ENCODE measurements at places on chromosomes 7 and 10.

DNA sequence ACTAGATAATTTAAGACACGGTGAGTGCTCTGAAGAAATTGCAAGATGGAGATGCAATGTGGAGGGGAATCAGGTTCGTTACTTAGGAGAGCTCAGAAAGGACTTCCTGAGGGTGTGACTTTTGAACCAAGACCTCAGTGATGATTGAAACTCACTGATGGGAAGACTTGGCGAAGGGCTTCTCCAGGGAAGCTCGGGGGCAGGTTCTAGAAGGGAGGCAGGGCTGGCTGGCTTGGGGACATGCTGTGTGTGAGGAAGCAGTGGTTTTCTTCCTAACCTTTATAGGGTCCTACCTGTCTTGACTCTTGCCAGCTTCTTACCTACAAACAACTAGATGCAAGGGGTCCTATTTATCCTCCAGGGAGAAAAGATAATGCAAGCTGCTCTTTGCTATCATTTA lies 637.9 kb downstream of the ACTR3B start:
- no peak for DNase-seq

DNA sequence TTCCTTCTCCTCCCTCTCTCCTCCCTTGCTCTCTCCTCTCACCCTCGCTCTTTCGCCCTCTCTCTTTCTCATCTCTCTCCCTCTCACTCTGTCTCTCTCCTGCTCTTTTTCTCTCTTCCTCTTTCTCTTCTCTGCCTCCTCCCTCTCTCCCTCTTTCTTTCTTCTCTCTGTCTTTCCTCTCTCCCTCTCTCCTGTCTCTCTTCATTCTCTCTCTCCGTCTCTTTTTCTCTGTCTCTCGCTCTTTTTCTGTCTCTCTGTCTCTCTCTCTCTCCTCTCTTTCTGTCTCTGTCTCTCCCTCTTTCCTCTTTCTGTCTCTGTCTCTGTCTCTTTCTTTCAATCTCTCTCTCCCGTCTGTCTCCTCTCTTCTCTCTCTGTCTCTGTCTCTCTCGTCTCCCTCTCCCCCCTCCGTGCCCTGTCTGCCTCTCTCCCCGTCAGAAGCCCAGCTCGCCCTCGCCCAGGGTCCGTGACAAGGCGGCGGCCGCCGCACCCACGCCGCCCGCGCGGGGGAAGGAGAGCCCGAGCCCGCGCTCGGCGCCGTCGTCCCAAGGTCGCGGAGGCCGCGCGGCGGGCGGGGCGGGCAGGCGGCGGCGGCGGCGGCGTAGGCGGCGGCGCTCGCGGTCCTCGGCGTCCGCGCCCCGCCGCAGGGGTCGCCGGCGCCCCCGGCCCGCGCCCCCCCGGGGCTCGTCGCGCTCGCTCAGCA lies 21.3 kb upstream of the HSPB1 start:
- DNase-seq: no peak

- no peak for DNase-seq
These were observed 17.7 kb downstream of the PCGF5 start for GRCh38 chr10:91238191-91238590.

DNA sequence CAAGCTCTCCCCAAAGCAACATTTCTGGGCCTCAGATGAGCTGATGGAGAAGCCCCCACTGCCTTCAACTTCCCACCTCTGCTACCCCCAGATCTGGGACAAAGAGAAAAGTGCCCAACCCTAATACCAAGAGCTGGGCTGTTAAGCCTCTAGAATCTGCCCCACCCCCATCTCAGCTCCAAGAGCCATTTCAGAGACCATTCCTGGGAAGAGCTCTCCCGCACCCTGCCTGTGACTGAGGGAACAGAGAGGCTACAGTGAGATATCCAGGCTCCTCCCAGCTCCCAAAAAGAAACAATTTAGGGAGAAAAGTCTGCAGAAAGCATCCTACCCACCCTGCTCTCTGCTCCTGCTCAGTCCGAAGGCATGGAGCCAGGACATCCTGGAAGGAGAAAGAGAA lies 2.5 kb upstream of the KCNH2 start:
- no peak for DNase-seq

DNA sequence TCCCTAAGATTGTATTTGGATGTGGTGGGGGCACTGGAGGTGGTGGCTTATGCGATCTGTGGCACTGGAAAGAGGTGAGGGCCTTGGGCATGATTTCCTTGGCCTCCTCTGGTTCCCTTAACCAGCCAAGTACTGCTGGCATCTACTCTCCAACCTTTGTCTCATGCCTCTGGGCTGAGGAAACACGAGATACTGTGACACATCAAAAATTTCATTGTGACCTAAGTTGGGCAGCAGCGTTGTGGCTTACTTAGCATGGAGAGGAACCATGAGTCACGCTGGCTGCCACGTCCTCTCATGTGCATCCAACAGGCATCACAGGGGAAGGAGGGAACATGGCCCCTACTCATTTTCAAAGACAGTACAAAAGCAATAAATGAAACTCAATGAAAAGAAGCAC lies 29.7 kb upstream of the GSDME start:
- DNase-seq: no peak

DNA sequence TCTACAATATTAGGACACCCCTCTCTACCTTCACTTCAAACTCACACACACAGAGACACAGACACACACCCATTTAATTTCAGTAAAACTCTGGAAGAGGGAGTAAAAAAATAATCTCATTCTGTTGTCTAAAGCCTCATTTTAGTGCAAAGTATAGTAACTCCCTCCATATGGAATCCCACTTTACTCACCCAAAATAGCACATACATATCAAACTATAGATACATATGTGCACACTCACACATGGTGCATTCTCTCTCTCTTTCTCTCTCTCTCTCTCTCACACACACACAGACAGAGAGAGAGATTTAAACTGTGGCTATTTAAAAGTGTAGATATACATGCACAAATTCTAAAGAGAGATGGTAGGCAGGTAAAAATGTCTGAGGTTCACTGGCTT lies 179.6 kb upstream of the PTN start:
- DNase-seq: no peak

DNA sequence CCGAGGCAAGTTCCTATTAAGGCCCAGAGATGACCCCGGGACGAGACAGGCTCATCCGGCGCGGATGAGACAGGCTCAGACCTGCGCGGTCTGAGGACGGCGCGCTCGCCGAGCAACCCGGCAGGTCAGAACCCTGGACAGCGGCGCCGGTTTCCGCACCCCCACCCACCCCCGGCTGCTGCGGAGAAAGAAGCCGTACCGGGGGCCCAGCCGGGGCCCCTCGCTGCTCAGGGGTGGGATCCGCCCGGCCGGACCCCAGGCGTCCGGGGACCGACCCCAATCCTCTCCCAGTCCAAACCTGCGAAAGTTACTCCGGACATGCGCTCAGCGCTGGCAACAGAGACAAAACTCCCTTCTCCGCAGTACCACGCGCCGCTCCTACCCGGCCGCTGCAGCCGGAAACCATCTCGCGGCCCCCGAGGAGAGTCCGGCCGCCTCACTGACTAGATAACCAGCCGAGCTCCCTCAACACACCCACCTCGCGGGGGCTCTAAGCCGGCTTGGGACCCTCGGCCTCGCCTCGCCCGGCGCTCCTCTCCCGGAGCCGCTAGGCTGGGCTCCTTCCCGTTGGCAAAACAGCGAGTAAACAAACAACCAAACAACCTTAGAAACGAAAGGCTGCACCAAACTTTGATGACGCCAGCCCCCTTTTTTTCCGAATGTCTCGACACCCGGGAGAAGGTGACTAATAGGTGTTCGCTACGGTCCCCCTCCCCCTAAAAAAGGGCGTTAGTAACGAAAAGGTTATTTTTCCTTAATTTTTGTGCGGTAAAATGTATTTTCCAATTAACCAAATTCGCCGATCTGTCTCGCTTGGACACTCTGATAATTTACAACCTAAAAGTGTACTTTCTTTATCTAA lies 2.3 kb upstream of the DRGX start:
- no peak for DNase-seq

Measured in NCI-H2107 (cell line).